Neural crest cell (in vitro differentiated cells): ENCODE measurements at places on chromosomes 11 and 22. TPM values are rescaled to one million over a fixed set of nuclear protein-coding genes. Genes with fewer than 3 reads are reported as not detected.
A peak's percentile ranks its signal among the peaks of the same experiment; 100 is the strongest.

DNA sequence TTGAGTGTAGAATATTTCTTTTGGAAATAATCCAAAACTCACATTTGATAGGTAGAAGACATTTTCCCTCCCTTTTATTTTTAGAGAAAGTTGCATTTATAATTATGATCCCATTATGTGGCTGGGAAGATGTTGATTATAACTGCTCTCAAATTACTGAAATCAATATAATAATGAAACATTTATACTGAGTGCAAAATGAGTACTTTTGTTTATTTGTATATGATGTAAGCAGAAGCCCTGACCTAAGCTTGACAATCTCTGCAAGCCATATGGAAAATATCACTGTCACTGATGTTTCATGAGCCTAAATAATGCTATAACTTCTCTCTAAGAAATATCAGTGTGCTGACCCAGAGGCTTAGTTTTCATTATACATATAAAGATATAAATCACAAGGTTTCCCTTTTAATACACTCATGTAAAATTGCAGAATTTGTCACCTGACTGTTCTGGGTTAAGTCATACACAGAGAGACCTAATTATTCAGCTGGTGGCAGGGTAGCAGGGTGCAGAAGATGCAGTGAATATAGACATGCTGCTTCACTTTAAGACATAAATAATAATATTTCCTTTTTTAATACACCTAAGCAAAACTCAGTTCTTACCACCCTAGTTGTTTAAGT lies 99.2 kb downstream of the BBOX1 start:
- DNase-seq, result no peak

DNA sequence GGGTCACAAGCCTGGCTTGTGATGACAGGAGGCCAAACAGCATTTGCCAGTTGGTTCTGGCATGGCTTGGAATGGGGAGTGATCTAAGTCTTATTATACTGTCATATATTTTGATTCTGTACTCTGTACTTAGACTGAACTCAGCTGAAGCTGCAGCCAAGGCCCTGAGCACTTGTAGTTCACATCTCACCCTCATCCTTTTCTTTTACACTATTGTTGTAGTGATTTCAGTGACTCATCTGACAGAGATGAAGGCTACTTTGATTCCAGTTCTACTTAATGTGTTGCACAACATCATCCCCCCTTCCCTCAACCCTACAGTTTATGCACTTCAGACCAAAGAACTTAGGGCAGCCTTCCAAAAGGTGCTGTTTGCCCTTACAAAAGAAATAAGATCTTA lies 843 bp downstream of the OR56B1 start:
- DNase-seq, result no peak

GRCh38 chr22:49036513-49036912 lies 791.2 kb downstream of the BRD1 start:
- no peak for DNase-seq

GRCh38 chr22:21726650-21727049 lies 8.9 kb downstream of the YPEL1 start:
- peak; percentile 31 for DNase-seq

Gene OR4D5
- total RNA-seq, result not detected in 2 replicates

DNA sequence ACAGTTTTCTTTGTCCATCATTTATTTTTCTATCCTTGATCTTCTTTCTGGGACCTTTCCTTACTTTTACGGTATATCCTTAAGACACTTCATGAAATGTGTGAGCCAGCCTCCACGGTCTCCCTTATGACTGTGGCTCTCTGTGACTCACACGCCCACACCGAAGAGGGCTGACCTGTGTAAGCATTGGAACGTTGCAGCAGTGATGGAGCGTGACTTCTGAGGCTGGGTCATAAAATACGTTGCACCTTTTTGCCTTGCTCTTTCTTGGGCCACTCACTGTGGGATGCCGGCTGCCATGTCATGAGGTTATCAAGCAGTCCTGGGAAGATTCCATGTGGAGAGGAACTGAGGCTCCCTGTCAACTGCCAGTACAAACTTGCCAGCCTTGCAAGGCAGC lies 96.3 kb upstream of the RAB1B start:
- DNase-seq, result no peak

Gene SLC17A6
- 1.4 and 1.8 TPM in 2 replicates for total RNA-seq

DNA sequence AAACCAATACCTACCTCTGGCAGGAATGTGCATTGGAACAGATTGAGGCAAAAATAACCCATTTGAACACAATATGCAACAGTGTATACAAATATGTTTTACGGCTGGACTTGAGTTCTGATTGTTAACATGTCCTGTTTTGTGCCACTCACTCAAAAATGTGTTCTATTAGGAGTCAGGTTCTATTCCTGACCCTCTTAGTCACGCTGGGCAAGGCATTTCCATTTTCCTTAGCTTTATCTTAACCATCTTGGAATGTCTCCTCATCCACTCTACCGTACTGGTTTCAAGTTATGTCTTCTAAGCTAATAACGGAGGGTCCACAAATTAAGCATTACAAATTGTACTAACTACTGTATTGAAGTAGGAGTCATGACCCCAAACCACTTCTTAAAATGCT lies 78.6 kb downstream of the MAML2 start:
- DNase-seq, result no peak

DNA sequence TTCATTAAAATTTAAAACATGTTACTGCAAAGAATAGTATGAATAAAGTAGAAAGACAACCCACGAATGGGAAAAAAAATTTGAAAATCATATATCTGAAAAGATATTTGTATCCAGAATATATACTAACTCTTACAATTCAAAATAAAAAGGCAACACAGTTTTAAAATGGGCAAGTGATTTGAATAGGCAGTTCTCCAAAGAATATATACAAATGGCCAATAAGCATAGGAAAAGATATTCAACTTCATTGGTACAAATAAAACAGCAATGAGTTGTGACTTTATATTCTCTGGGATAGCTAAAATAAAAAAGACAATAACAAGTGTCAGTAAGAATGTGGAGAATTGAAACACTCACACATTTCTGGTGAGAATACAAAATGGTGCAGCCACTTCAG lies 41.6 kb upstream of the FAM181B start:
- no peak for DNase-seq

Gene MRGPRF
- total RNA-seq, result 0.16 and 0.23 TPM in 2 replicates

GRCh38 chr22:24521791-24522245 lies 26.7 kb downstream of the UPB1 start:
- DNase-seq, result no peak

DNA sequence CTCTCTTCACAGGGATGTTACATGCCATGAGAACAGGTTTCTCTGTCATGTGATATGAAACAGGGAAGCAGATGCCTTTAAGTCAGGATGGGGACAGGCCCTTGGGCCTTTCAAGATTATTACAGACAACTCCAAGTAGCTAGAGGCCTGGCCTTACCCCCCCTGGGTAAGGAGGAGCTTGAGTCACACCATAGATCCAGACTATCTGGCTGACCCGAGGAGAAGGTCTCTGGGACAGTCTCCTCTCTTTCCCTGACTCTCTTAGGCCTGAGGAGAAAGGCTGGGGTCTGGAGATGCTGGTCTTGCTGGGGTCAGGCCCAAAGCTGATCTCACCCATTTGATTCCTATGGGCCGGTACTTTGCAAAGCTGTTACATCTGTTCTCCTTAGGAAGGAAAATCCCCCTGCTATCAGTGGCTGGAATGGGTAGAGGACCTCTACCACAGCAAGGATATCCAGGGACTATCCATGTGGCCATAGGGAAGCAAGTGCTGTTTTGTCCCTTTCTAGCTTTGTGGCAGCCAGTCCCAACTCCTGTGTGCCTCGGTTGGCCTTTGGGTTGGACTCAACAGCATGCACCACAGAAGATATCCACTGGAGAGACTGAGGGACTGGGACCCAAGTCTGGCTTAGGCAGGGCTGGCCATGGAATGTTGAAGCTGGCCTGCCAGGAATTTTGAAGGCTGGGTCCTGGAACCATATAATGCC lies 25.2 kb downstream of the RELT start:
- DNase-seq, result no peak

DNA sequence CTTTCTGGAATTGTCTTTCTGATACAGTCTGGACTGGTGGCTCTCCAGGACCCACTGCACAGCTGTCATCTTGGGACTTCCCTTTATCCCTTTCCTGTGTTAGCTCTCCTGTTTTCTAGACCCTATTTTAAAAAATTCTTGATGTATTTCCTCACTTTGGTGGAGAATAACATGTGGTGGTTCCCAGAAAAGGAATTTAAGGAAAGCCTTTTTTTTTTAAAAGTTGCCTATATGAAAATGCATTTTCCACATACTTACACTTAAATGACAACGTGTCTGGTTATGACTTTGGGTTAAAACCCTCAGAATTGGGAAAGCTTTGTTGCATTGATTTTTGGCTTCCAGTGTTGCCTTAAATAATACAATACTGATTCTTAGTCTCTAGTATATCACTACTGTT lies 400.7 kb downstream of the TMEM135 start:
- DNase-seq, result no peak

GRCh38 chr22:46538814-46539160 lies 1.4 kb upstream of the CELSR1 start:
- no peak for DNase-seq

- DNase-seq, result no peak
Observed at GRCh38 chr11:44269369-44270351, 40.3 kb downstream of the ALX4 start.

Gene TESMIN
- total RNA-seq, result 4.2 and 6.8 TPM in 2 replicates

DNA sequence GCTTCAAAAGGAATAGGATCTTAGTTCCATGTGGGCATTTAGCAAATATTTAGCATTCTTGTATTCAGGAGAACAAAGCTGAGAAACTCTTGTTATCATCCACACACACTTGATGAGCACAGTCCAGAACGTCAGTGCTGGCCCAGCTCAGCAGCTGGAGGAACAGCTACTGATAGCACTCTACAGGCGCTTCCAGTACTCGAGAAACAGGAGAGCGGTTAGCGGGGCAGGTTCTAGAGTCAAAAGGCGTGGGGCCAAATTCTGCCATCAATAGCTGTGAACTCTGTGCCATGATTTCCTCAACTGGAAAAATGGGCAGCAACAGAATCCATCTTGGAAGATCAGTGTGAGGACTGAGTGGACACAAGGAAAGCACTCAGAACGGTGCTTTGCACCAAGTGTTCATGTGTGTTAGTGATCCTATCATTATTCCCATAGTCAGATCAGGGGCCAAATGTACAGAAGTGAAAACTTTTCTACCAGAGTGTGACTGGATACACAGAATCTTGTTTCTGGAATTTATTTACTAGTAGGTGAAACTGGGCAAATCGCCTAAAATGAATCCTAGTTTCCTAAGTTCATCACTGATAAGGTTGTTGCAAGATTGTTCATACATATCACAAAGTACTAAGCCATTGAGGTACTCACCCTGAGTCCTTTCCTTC lies 3.2 kb downstream of the JOSD1 start:
- no peak for DNase-seq

- DNase-seq, result no peak
Observed at GRCh38 chr22:37226514-37226913, 14.2 kb upstream of the SSTR3 start.

- no peak for DNase-seq
Observed at GRCh38 chr22:37425800-37426705, 1.2 kb downstream of the ELFN2 start.

DNA sequence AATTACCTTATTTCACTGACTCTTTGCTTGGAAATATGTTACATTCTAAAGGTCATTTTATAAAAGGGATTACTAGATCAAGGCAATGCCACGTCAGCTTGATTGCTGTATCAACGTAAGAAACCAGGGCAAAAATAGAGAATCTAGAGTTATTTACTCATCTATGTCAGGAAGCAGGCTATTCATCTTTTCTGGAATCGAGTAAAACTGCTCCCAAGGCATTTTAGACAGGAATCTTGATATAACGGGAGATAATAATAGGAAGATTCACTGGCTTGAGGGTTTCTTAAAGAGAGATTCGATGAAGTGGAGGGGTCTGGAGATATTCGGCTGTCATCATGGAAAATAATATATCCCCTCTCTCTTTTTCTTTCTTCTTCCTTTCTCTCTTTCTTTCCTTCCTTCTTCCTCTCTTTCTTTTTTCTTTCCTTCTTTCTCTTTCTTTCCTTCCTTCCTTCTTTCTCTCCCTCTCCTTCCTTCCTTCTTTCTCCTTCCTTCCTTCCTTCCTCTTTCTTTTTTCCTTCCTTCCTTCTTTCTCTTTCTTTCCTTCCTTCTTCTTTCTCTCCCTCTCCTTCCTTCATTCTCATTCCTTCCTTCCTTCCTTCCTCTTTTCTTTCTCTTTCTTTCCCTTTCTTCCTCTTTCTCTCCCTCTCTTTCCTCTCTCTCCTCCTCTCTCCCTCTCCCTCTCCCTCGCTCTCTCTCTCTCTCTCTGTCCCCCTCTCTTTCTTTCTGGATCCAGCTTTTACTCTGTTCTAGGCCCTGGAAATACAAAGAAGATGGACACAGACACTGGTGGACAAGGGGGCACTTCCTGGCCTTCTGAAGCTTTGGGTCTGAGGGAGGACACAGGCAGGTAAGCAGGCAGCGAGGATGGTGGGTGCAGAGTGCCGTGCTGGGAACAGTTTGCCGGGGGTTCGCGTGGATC lies 18.1 kb upstream of the RASD2 start:
- DNase-seq, result no peak

DNA sequence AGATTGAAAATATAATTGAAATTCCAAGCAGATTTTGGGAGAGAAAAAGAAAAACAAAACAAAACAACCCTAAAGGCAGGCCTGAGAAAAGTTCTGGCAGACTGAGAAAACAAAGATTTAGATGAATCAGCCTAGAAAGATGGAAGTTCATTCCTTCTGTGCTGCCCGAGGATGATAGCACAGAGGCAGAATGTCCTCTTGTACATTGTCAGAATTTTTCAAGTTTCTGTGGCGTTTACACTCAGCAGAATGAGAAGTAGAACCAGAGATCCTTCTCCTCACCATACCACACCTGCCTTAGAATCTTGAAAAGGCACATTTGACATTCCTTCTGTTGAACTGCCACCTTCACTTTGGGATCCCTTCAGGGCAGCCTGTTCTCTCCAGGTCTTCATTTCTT lies 62.5 kb upstream of the IZUMO1R start:
- no peak for DNase-seq

- DNase-seq, result no peak
Observed at GRCh38 chr11:65206441-65206841, 24.7 kb downstream of the CAPN1 start.

DNA sequence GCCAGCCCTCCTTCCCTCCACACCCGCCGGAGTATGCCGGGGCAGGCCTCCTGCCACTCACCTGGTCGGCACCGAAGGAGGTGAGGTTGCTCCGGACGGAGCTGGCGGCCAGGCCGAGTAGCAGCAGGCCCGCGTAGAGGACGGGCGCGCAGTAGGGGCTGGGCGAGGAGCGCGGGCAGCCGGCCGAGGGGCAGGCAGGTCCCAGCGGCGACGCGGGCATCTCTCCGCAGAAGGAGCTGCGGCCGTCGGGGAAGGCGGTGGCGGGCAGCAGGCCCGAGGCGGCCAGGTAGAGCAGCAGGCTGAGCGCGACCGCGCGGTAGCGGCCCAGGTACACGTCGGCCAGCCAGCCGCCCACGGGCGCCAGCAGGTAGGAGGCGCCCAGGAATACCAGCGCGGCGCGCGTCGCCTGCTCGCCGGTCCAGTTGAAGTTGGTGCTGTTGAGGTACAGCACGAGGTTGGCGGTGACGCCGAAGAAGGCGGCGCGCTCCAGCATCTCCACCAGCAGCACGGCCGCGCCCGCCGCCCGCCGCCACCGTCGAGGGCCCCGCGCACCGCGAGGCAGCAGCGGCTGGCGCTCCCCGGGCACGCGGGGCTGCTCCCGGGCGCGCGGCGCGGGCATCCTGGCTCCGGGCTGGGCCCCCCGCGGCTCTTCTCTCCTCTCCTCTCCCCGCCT lies 907 bp downstream of the SLC15A3 start:
- no peak for DNase-seq

Gene FHIP1B
- total RNA-seq, result 25.3 and 25.5 TPM in 2 replicates

- peak; percentile 46 for DNase-seq
Observed at GRCh38 chr11:72752088-72752914, at the start of gene ARAP1. ARAP1 (minus strand) TSS chr11:72752408; CDS start chr11:72727128, 25,280 bp downstream.

GRCh38 chr11:36035454-36035853 lies 91.6 kb downstream of the LDLRAD3 start:
- no peak for DNase-seq

GRCh38 chr11:131845255-131845654 lies 474.8 kb downstream of the NTM start:
- no peak for DNase-seq
